ENCODE measurements at places on chromosomes 2 and 18.

GRCh38 chr2:105917688-105918087 lies 173.0 kb downstream of the NCK2 start:
- peak overlapping the region; percentile 64 for H3K27ac ChIP-seq
- H3K4me3 ChIP-seq: no peak overlapping the region
- ATAC-seq: no peak
- peaks cover 15% of the 10 kb centered on the region for H3K4me1 ChIP-seq

DNA sequence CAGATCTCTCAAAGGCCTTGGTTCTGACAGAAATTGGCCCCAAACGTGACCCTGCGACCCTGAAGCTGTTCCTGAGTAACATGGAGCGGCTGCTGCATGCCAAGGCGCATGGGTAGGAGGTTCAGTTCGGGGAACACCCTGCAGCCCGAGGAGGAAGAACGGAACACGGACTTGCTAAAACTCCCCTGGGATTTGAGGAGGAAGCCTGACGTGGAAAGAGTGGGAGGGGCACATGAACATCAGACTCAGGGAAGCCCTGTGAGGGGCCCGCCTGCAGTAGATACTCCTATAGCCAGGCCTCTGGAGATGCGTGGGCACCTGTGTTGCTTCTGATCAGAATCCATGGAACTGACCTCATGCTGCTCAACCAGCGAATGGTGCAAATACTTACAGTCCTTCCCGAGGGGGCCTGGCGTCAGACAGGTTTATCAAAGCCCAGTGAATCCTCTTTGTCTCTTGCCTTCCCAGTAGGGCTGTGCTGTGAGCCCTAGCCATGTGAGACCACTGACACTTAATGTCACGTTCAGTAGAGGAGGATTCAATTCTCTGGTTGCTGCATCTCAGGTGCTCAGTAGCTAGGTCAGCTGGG lies 46.8 kb downstream of the IMPA2 start:
- no peaks in the 10 kb centered on the region for H3K27me3 ChIP-seq
- H3K36me3 ChIP-seq: no peaks in the 10 kb centered on the region
- H3K4me1 ChIP-seq: no peaks in the 10 kb centered on the region
- no peak overlapping the region for H3K27ac ChIP-seq

DNA sequence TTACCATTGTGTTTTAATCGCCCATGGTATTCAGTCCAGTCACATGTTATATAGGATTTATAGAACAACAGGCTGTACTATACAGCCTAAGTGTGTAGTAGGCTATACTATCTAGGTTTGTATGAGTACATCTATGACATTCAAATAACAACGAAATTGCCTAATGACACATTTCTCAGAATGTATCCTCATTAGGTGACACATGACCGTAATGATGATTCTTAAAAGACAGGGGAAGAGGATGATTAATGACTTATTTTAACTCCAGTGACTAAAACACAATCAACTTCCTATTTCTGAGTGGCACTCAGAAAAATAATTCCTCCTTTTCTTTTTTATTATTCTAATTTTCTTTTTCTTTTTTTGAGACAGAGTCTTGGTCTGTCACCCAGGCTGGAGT lies 63.0 kb upstream of the ACSL3 start:
- H3K27me3 ChIP-seq: peaks cover 5% of the 10 kb centered on the region
- no peak overlapping the region for H3K27ac ChIP-seq
- no peaks in the 10 kb centered on the region for H3K36me3 ChIP-seq
- ATAC-seq: peak; percentile 98
- no peaks in the 10 kb centered on the region for H3K4me1 ChIP-seq

DNA sequence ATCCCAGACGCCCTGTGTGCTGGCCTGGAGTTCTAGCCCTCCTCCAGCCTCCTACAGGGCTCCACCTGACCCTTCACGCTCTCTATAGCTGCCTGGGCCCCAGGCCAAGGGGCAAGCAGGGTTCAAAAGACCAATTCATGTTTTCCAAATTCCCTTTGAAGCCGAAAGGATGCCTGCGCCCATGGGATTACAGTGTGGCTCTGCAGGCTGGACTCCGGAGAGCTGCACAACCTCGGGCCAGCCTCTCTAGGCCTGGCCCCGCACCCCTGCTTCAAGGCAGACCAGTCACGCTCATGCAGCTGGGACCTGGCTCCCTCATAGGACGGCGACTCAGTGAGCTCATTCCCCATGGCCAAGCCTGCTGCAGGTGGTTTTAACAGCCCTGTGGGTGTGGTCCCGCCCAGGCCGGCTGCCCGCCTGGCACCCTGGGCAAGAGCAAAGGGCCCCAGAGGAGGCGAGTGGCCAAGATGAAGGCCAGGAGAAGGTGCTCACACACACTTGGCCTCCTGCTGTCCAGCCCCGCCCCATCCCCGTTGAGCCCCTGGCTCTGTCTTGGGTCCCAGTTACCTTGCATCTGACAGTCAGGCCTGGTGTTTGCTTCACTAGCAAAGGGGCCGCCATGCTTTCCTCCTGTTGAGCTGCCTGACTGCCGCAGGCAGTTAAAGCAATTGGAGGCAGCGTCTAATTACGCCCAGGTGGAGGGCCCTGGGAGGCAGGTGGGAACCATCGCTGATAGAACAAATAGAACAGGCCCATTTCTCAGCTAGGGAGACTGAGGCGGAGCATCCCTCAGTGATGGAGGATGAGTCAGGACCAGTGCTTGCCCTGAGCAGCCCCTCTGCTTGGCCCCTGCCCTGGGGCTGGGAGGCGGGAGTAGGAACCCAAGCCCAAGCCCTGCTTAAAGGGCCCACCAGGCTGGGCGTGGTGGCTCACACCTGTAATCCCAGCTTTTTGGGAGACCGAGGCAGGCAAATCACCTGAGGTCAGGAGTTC lies 56.9 kb downstream of the SMAD7 start:
- H3K27me3 ChIP-seq: no peaks in the 10 kb centered on the region
- H3K36me3 ChIP-seq: no peaks in the 10 kb centered on the region
- no peak for ATAC-seq
- peaks cover 12% of the 10 kb centered on the region for H3K4me1 ChIP-seq
- H3K27ac ChIP-seq: peak overlapping the region; percentile 60

DNA sequence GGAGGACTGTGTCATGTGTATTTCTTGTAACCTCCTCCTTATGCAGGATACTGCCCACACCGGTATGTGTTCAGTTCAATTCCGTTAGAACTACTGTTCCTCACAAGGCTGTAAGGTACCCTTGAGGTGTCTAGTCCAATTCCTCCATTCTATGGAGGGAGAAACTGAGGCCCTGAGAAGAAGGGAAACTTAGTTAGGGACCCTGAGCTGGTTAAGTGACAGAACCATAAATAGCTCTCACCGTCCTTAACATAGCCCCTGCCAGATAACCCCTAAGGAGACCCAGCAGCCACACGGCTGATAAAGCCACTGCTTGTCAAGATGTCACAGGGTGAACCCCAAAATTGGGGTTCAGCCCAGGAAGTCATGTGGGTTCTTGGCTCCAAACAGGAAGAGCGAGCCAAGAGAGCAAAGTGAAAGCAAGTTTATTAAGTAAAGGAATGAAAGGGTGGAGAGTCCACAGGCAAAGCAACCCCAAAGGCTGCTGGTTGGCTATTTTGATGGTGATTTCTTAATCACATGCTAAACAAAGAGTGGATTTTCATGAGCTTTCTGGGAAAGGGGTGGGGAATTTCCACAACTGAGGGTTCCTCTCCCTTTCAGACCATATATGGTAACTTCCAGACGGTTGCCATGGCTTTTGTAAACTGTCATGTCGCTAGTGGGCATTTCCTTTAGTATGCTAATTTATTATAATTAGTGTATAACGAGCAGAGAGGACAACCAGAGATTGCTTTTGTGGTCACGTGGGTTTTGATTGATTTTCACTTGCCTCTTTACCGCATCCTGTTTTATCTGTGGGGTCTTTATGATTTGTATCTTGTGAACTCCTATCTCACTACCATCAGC lies 83.4 kb upstream of the RTN4 start:
- H3K36me3 ChIP-seq: no peaks in the 10 kb centered on the region
- H3K27me3 ChIP-seq: no peaks in the 10 kb centered on the region
- ATAC-seq: peak; percentile 93
- H3K27ac ChIP-seq: peak overlapping the region; percentile 99

DNA sequence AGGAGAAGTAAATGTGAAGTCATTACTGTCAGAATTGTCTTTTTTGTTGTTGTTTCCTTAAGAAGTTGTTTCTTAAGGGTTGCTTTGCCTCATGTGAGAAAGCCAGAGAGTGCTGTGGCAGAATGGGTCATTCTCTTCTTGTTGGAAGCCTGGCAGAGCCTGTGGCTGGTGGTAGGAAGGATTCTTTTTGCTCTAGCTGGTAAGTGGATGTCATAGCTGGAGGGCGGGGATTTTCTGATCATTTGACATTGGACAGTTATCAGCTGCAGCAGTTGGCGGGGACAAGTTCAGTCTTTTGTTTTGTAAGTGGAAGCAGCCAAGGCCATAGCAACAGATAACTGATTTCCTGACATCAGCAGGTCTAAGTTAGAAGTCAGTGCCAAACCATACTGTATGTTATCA lies 5.5 kb upstream of the RMDN2 start:
- no peak overlapping the region for H3K4me3 ChIP-seq
- H3K27ac ChIP-seq: no peak overlapping the region

DNA sequence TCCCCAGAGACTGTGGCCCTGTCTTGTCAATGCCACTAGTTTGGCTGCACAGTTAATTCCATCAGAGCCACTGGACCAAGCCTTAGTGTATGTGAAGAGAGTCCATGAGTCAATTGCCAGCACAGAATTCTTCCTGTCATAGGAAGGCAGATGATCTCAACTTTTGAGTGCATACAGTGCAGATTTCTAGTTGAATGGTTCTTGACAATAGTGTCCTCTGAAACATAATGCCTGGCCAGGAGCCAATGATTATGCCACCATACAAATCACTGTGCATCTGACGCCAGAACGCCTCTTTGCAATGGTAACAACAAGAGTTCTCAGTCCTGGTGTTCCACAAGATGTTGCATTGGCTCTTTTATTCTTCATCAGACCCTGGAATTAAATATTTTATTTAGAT lies 7.1 kb downstream of the NEUROD1 start:
- no peak overlapping the region for H3K27ac ChIP-seq
- H3K36me3 ChIP-seq: no peaks in the 10 kb centered on the region
- peaks cover 3% of the 10 kb centered on the region for H3K4me1 ChIP-seq
- peaks cover 43% of the 10 kb centered on the region for H3K27me3 ChIP-seq
- no peak for ATAC-seq

- peak overlapping the region; percentile 72 for H3K4me3 ChIP-seq
- H3K27me3 ChIP-seq: no peaks in the 10 kb centered on the region
- H3K4me1 ChIP-seq: peaks cover 64% of the 10 kb centered on the region
- H3K36me3 ChIP-seq: peaks cover 57% of the 10 kb centered on the region
- ATAC-seq: peak; percentile 28
Observed at GRCh38 chr18:2994603-2995432, 18.1 kb downstream of the LPIN2 start.

GRCh38 chr2:26740890-26741302 lies 23.2 kb upstream of the SLC35F6 start:
- peaks cover 3% of the 10 kb centered on the region for H3K27me3 ChIP-seq
- H3K4me1 ChIP-seq: no peaks in the 10 kb centered on the region
- no peak for ATAC-seq
- no peak overlapping the region for H3K27ac ChIP-seq
- H3K4me3 ChIP-seq: no peak overlapping the region
- no peaks in the 10 kb centered on the region for H3K36me3 ChIP-seq

DNA sequence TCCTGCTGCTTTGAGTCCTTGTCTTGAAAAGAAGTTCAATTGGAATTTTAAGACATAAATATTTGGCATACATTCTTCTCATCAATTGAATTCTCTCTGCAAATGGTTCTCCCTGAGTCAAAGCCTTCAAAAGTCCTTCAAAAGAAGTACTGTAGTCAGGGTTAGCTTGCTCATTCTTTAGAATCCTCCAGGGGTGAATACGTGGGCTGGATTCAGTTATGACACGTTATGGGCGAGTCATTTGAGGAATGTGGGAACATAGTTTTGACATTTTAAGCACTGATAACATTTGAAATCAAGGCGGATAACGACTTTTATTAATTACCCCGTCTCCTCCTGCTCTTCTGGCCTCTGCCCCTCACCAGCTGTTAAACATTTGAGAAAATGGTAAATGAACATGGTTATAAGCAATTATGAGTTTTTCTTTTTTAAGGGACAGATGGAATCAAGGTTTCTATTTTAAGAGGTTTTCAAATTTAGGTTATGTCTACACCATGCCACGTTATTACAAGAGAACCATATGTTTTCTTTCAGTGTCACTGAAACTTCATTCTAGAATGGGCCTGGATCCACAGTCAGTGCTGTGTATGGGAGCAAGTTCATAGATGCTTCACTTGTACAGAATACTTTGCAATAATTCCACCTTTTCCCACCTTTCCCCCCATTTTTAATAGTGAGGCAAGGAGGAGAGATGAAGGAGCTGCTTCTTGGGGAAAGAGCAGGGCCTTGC lies 273.1 kb downstream of the TSN start:
- no peak overlapping the region for H3K4me3 ChIP-seq
- H3K27me3 ChIP-seq: peaks cover 14% of the 10 kb centered on the region
- no peak overlapping the region for H3K27ac ChIP-seq
- H3K36me3 ChIP-seq: no peaks in the 10 kb centered on the region
- no peak for ATAC-seq

GRCh38 chr2:1593371-1594122 lies 150.8 kb downstream of the PXDN start:
- H3K36me3 ChIP-seq: no peaks in the 10 kb centered on the region
- H3K27ac ChIP-seq: no peak overlapping the region
- H3K27me3 ChIP-seq: peaks cover 7% of the 10 kb centered on the region
- ATAC-seq: no peak

GRCh38 chr2:86525421-86526340 lies 37.6 kb downstream of the CHMP3 start:
- peaks cover 43% of the 10 kb centered on the region for H3K36me3 ChIP-seq
- no peak for ATAC-seq
- no peak overlapping the region for H3K4me3 ChIP-seq
- H3K4me1 ChIP-seq: no peaks in the 10 kb centered on the region

DNA sequence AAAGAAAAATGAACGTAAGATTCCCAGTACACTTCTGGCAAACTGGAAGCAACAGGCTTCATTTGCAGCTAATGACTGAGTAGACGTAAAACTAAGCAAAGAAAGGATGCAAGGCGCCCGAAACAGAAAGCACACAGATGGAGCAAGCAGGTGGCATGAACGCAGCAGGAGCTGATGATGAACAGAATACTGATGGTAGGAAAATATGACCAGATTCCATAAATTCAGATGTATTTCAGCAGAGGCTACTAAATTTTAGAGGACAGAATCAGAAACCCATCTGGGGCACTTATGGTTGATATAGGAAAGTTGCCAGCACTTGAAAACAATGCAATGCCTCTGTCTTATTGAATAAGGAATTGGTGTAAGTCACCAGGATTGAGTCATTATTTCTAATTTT lies 658.7 kb upstream of the LINC00305 start:
- no peak overlapping the region for H3K27ac ChIP-seq
- H3K36me3 ChIP-seq: no peaks in the 10 kb centered on the region
- ATAC-seq: no peak
- no peaks in the 10 kb centered on the region for H3K27me3 ChIP-seq

DNA sequence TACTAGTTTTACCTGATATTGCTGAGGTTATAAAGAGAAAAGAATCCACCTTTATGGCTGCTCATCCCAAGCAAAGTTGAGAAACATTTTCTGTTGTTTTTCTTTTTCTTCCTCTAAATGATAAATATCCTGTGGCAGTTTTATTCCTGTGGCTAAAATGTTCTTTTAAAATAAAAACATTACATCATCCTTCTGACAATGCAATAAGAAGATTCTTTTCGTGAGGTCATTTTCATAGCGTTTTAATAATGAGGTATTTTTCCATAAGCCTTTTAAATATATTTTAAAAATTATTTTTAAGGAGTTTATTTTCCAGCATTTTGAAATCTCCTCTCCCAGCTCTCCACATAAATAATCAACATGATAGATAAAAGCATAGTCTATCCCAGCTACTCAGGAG lies 52.8 kb upstream of the EPB41L3 start:
- H3K27ac ChIP-seq: no peak overlapping the region
- no peaks in the 10 kb centered on the region for H3K4me1 ChIP-seq
- H3K4me3 ChIP-seq: no peak overlapping the region
- H3K36me3 ChIP-seq: no peaks in the 10 kb centered on the region
- peaks cover 11% of the 10 kb centered on the region for H3K27me3 ChIP-seq
- no peak for ATAC-seq
